ENCODE measurements at places on chromosomes 3 and 15. TPM values are rescaled to one million over a fixed set of nuclear protein-coding genes. Genes with fewer than 3 reads are reported as not detected.

The SLC2A2 gene
- total RNA-seq: not detected

The NR2E3 gene
- not detected for total RNA-seq

The CCDC54 gene
- total RNA-seq: not detected

The C15orf61 gene
- total RNA-seq: 2.0 TPM

The PSTPIP1 gene
- total RNA-seq: 0.42 TPM

The HCLS1 gene
- 1.6 TPM for total RNA-seq

The MAP6D1 gene
- 4.2 TPM for total RNA-seq

The ITIH1 gene
- not detected for total RNA-seq

The DUOXA2 gene
- not detected for total RNA-seq

The STAC gene
- 0.85 TPM for total RNA-seq

The GRM7 gene
- not detected for total RNA-seq

The GRK7 gene
- 0.07 TPM for total RNA-seq

The NKTR gene
- total RNA-seq: 13.6 TPM

The TSEN2 gene
- 8.7 TPM for total RNA-seq

The PCLAF gene
- 31.2 TPM for total RNA-seq

The CELSR3 gene
- total RNA-seq: 0.60 TPM

The NPAP1 gene
- total RNA-seq: not detected

The SCAANT1 gene
- not detected for total RNA-seq

The CHDH gene
- total RNA-seq: 0.70 TPM

The TWF2 gene
- total RNA-seq: 84.2 TPM

The GJD2 gene
- not detected for total RNA-seq

The TRH gene
- not detected for total RNA-seq

The CCK gene
- total RNA-seq: 1.5 TPM

The MKRN3 gene
- 0.07 TPM for total RNA-seq

The MON1A gene
- 15.4 TPM for total RNA-seq

The MCF2L2 gene
- 0.28 TPM for total RNA-seq

The ZNF660 gene
- total RNA-seq: 0.05 TPM

The CCR5 gene
- not detected for total RNA-seq

The CACNA1D gene
- total RNA-seq: not detected

The SST gene
- total RNA-seq: not detected

The UACA gene
- 10.8 TPM for total RNA-seq

The P2RY13 gene
- not detected for total RNA-seq

The CHRM5 gene
- not detected for total RNA-seq

The CCDC33 gene
- total RNA-seq: not detected

The OSBPL10 gene
- total RNA-seq: 19.3 TPM

The ZIC1 gene
- not detected for total RNA-seq

The NTRK3 gene
- total RNA-seq: not detected

The TM6SF1 gene
- total RNA-seq: not detected

The NR1I2 gene
- total RNA-seq: not detected

The CSK gene
- total RNA-seq: 41.9 TPM

The MRAS gene
- 2.7 TPM for total RNA-seq

The TRPC1 gene
- total RNA-seq: 2.5 TPM

The ISL2 gene
- total RNA-seq: 0.14 TPM

The SERPINI2 gene
- not detected for total RNA-seq

The PLXND1 gene
- total RNA-seq: 3.3 TPM

The FAM3D gene
- 11.4 TPM for total RNA-seq

The CFAP100 gene
- total RNA-seq: not detected

Data from airway epithelial cell (primary cell).